Endothelial cell of umbilical vein (primary cell): ENCODE measurements at places on chromosomes 2 and 18. TPM values are rescaled to one million over a fixed set of nuclear protein-coding genes. Genes with fewer than 3 reads are reported as not detected.

GRCh38 chr2:70905443-70906421 is 30.0 kb upstream of the ATP6V1B1 start:
- DNase-seq = no peak

DNA sequence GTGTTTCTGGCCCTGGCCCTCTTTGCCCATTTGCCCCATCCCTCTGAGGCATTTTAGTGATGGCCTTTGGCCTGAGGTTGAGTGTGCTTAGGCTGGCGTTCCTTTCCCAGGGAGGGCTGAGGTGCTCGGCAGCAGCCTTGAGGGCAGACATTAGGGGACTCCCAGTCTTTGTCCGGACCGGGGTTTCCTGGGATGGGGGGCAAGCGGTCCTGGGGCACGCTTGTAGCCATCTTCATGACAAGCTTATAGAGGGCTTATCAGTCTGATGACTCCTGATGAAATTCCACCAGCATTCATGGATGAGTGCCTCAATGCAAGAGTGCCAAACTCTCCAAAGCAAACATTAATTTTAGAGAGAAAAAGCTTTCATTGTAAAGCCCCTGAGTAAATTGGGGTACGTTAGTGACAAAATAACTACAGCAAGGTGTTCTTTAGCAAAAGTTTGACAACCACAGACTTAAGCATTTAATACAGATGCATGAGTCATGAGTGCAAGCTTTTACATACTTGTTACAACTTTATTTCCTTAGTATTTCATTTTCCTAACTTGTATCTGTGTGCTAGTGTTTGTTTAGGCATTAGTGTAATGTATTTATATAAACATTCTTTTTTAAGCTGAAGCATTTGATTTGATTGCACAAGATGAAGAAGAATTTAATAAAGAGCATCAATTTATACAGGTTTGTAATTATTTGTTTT is 45.6 kb downstream of the CEP192 start:
- no peak for DNase-seq

- no peak for DNase-seq
These were observed 475.0 kb upstream of the POU3F3 start for GRCh38 chr2:104378853-104379374.

- no peak for DNase-seq
These were observed 316.8 kb downstream of the AFF3 start for GRCh38 chr2:99825630-99826029.

DNA sequence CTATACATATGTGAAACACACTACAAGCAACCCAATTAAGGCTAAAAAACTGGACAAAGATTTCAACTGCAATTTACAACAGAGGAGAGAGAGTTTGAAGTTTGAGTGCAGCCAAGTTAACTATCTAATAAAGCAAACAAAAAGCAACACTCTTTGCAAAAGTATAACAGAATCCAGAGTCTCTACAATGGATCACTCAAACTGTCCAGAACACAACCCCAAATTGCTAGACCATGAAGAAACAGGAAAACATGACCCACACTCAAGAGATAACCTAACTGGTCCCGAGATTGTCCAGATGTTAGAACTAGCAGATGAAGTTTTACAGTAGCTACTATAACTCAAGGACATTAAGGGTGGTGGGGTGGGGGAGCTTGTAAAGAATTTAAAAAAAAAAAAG is 14.8 kb downstream of the ABHD3 start:
- DNase-seq = no peak

GRCh38 chr2:238596571-238597551 is 170.1 kb downstream of the ASB1 start:
- peak; percentile 93 for DNase-seq

DNA sequence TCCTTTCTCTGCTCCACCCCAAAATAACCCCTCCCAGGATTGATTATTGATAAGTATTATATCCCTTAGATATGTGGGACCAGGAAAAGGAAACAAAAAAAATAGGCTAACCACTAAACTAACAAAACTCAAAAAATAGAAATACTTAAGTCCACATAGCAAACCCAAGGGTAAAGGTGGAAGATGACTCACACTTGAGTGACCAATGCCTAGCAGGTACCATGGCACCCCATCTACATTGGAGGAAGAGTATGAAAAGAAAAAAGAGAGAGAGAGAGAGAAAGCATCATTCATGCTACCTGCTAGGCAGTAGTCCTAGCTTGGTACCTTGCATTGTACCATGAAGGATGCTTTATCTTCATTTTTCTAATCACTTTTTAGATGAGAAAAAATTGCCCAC is 6.3 kb downstream of the EXOC6B start:
- DNase-seq = no peak

- no peak for DNase-seq
These were observed 247.5 kb upstream of the LRATD1 start for GRCh38 chr2:14385043-14385442.

Gene TCF23
- polyA plus RNA-seq = not detected in 2 replicates

Gene CCDC178
- 1.6 TPM in 2 replicates for polyA plus RNA-seq

Gene HJURP
- 34.4 and 38.5 TPM in 2 replicates for polyA plus RNA-seq

Gene BMP10
- polyA plus RNA-seq = not detected in 2 replicates

Gene UGT1A4
- not detected in 2 replicates for polyA plus RNA-seq

Gene VWA3B
- polyA plus RNA-seq = not detected in 2 replicates

Gene ADAM23
- polyA plus RNA-seq = 15.8 and 20.6 TPM in 2 replicates

Gene PPP1CB
- 18.7 and 29.8 TPM in 2 replicates for polyA plus RNA-seq
